ENCODE measurements at places on chromosomes 12 and 14.

DNA sequence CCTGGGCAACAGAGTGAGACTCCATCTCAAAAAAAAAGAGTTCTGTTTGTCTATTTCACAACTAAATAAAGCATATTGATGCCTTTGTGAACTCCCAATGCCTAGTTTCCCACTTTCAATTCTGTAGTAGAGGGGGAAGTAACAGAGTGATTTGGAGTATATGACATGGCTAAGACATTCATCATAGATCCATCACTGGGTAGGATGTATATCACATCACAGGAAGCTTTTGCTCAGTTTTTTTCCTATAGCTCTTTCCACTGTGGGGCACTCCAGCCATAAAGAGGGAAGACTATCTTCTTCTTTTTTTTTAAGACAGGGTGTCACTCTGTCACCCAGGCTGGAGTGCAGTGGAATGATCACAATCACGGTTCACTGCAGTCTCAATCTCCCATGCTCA, 154.0 kb upstream of the BCL2L14 start:
- no peak for DNase-seq

GRCh38 chr12:91819132-91819447, 326.6 kb downstream of the BTG1 start:
- no peak for DNase-seq

- no peak for DNase-seq
Measured at GRCh38 chr12:118611295-118611694, 234.9 kb downstream of the SUDS3 start.

DNA sequence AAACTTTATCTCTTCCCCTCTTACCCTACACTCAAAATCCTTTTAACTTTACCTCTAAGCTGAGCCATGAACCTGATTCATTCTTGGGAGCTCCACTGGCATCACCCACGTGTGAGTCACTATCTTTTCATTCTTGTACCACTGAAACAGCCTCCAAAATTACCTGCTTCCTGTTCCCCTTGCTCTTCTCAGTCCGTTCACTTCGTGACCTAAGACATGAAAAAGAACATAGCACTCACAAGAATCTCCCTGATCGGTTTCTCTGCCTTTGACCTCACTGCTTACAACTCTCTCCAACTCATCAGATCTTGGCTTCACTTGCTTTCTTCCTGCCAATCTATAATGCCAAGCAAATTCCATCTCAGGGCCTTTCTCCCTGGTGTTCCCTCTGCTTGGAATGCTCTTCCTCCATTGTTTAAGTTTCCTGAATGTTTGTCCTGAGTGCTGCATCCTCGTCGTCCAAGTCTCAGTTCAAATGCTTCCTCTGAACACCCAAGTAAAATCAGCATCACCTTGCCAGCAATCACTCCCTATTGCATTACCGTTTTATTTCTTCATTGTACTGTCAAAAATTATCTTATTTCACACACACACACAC, 9.2 kb downstream of the GLIPR1 start:
- no peak for DNase-seq

- DNase-seq = no peak
Measured at GRCh38 chr14:63308723-63309317, 9.9 kb downstream of the GPHB5 start.

GRCh38 chr14:104150136-104151025, 12.0 kb downstream of the KIF26A start:
- no peak for DNase-seq

GRCh38 chr12:77746096-77746495, 84.6 kb upstream of the NAV3 start:
- DNase-seq = peak; percentile 3

- DNase-seq = no peak
Measured at GRCh38 chr12:53659011-53659551, 16.8 kb downstream of the ATP5MC2 start.

DNA sequence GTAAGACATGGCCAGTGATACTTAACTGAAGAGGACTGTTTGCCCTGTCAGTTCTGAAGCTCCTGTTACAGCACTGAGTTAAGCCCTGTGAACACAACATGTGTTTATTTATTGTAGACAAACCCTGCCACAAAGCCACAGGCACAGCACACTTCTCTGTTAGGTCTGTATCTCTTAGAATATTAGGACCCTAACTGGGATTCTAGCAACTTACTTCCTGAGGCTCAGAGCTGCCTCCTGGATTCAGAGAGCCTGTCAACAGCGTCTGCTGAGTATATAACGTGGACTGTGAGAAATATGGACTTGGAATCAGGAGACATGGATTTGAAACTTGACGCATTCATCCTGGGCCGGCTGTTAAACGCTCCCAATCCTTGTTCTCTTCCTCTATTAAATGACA, 135.0 kb upstream of the HIF1A start:
- no peak for DNase-seq

GRCh38 chr14:41773536-41774279, 167.0 kb downstream of the LRFN5 start:
- DNase-seq = no peak

- DNase-seq = no peak
Measured at GRCh38 chr14:89978656-89979055, 22.9 kb downstream of the TDP1 start.

DNA sequence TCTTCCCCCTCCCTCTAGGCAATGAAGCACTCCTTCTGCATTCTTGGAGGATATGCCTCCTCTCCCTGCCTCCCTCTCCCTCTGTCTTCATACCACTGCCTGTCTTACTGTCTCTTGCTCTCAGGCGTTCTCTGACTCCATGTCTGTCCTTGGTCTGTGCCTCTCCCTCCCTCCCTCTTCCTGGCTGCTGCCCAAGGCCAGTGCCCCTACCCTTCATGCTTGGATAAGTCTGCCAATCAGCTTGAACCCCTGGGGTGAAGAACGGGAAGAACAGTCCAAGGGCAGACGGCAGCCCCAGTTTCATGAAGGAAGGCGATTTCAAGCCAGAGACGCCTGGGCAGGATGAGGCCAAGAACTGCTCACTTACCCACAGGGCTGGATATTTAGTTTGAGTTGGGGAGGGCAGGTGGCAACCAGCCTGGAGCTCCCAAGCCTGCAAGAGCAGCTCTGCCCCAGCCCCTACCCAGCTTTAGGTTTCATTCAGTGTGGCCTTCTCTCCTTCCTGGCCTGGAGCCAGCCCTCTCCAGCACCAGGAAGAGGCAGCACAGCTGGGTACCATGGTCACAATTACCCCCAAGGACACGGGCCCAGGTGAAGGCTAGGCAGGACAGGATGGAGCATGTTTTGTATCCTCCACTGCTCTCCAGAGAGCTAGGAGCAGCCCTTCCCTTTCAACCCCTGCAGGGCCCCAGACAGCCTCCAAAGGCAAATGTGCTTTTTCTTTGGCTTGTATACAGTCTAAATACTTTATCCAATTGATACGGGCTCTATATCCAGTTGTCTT, 35.8 kb upstream of the LTBP2 start:
- no peak for DNase-seq

DNA sequence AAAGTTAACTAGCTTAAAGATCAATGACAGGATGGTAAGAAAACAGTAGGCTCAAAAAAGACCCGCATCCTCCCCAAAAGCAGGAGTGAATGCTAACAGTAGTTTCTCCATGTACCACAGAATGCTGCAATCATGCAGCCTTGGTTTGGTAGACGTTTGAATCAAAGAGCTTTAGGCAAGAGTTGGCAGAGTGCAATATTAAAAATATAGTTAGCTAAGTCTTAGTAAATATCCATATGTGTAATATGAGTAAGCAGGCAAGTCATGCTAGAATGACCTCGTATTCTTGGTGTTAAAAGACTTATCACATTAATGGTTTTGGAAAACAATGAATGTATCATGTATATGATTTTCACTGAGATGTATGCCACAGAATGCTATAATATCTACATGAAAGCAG, 18.8 kb upstream of the KLRF1 start:
- no peak for DNase-seq

- DNase-seq = no peak
Measured at GRCh38 chr12:121753844-121754264, 39.6 kb downstream of the RHOF start.

DNA sequence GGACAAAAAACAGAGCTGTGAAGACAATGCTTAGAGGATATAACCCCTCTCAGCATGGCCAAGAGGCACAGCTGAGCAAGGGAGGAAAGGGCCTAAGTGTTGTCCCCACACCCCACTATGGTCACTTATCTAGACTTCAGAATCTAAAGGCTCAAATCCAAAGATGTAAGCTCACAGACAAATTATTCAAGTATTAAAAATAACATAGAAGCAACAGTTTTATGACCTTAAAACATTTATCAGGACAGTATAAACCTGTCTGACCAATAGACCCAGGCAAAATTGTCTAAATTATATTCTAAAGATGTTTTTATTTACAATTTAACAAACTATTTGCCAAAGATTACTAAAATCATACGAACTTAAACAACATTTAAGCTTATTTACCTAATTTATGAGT, 28.1 kb upstream of the PRICKLE1 start:
- DNase-seq = no peak

DNA sequence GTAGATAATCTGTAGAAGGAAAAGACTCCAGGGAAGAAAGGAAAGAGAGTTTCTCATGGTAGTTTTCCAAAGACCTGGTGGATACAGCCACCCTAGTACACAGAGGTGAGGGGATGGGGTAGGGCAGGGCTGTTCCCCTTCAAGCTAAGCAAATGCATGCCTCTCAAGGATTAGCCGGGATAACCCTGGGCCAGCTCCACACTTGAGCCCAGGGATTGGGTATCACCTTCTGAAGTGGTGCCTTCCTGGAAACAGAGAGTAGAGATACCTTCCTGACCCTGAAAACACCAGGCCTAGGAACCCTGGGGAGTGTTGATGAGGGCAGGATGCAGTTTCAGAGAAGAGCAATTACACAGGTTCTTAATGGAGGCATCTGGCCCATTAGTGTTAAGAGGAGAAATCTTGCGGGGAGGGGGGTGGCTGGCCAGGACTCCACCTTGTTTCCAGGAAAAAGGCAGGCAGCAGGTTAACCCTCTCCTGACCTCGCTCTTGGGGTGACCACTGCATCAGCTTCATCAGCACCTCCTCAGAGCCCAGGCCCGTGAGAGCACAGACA, 106.9 kb upstream of the TMEM233 start:
- DNase-seq = no peak

GRCh38 chr12:16307856-16308475, 30.5 kb upstream of the SLC15A5 start:
- no peak for DNase-seq

GRCh38 chr12:49876070-49876469, 27.6 kb downstream of the FAIM2 start:
- DNase-seq = no peak

- no peak for DNase-seq
Measured at GRCh38 chr12:58504143-58504938, 416.0 kb downstream of the LRIG3 start.

DNA sequence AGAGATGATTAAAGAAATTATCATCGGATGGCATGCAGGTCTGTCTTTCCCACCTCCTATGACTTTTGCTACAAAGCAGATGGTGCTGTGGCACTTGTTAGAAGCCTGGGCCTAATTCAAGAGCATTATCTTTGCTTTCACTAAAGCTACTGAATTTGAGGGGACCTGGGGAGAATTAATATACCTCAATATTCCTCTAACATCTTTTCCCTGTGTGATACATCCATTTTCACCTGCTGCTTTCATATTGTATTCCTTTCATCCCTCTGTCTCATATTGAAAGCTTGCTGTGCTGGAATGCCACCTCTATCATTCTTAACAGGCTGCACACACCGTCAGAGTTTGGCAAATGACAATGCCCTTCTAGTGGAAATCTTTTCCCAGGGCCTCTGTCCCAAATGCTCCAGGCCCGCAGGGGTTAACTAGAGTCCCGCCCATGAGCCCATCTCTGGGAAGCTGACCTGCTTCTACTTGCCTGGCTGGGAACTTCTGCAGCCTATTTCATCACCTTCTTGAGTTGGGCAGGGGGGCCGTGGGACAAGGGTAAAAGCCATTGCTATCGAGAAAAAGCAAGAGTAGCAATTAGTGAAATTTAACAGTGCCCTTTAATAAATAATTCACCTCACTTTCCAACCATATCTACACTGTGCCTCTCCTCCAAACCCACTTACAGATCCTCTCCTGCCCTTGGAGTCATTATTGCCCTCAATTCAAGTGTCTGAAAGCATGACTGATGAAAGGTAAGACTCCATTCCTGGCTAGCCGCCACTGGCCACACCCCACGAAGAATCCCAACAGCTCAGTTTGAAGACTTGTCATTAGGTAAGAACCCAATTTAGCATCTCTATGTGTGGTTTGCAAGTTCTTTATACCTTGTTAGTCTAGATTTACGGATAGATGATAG, 126.7 kb upstream of the BTG1 start:
- no peak for DNase-seq

GRCh38 chr12:130970165-130970907, 16.6 kb downstream of the ADGRD1 start:
- peak; percentile 33 for DNase-seq

- DNase-seq = no peak
Measured at GRCh38 chr12:110916295-110916875, 4.0 kb downstream of the MYL2 start.

DNA sequence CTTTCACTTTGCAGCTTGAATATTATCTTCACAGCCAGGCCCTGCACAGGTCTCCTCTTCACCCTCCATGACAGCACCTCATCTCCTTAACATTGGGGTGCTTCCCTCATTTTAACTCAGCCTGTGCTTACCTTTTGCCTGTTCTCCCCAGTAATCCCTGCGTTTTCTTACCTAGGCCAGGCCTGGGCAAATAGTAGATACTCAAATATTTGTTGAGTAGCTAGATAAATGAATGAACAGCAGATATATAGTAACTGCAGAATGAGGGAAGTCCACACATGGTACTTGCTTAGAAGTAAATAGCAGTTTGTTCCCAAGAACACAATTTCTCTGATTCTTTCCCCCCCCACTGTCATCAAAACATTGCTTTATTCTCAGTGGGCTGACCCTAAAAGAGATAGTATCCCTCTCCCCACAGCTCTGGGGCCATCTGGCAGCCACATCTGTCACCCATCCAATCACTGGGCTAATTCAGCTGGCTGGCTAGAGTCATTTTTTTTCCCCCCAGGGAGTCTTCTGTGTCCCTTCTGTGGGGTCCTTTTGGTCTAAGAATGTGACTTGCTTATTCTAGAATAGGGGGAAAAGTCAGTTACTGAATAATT, 43.2 kb downstream of the APPL2 start:
- no peak for DNase-seq

GRCh38 chr14:32251530-32251929, 48.5 kb upstream of the RNU6-8 start:
- DNase-seq = no peak

GRCh38 chr12:94273272-94273671, 124.9 kb downstream of the PLXNC1 start:
- DNase-seq = no peak

- no peak for DNase-seq
Measured at GRCh38 chr12:107103097-107103496, 9.7 kb upstream of the CRY1 start.

GRCh38 chr14:49778421-49778820, 10.5 kb downstream of the KLHDC2 start:
- DNase-seq = no peak

DNA sequence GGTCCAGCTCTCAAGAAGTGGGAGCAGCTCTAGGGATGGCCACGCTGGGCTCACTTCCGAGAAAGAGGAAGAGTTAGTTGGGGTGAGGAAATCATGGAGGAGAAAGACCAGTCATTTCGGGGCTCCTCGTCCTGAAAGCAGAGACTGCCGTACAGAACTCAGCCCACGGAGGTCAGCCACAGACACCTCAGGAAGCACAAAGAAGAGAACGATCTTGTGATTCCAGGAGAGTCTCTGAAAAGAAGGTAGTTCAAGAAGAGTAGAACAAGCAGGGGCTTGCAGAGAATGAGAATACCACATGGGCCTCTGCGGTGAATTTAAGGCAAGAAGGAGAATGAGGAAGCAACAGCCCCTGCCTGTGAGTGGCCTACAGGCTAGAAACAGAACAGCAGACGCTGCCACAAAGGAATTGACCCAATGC, 311.9 kb downstream of the CACNA1C start:
- DNase-seq = no peak
